ENCODE measurements at places on chromosomes 12 and 14.

DNA sequence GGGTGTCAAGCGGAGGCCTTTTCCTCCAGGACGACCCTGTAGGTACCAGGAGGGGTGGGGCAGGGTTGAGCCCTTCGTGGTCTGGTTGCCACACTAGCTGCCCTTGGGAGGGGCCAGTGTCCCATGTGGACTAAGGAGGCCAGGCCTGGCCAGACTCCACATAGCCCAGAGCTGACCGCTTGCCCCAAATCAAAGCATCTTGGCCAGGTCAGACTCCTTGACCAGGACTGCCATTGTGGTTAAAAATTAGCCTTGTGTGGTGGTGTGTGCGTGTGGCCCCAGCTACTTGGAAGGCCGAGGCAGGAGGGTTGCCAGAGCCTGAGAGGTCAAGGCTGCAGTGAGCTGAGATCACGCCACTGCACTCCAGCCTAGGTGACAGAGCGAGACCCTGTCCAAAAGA is 24.8 kb downstream of the ALDH2 start:
- DNase-seq: no peak

DNA sequence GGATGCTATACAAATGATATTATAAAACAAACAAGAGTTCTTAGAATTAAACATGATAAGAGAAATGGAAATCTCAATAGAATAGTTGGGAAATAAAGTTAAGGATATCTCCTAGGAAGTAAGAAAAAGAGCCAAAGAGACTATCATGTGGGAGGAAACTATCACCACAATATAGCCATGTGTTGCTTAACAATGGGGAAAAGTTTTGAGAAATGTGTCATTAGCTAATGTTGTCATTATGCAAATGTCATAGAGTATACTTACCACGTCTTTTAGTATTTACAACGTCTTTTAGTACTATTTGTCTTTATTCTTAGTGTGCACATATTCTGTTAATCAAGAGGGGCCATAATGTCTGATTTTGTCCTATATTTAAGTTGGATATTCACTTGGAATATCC is 58.7 kb downstream of the ZNF641 start:
- no peak for DNase-seq

GRCh38 chr12:106446419-106447092 is 89.0 kb downstream of the POLR3B start:
- no peak for DNase-seq

GRCh38 chr14:82075566-82075965 is 541.9 kb upstream of the SEL1L start:
- no peak for DNase-seq

DNA sequence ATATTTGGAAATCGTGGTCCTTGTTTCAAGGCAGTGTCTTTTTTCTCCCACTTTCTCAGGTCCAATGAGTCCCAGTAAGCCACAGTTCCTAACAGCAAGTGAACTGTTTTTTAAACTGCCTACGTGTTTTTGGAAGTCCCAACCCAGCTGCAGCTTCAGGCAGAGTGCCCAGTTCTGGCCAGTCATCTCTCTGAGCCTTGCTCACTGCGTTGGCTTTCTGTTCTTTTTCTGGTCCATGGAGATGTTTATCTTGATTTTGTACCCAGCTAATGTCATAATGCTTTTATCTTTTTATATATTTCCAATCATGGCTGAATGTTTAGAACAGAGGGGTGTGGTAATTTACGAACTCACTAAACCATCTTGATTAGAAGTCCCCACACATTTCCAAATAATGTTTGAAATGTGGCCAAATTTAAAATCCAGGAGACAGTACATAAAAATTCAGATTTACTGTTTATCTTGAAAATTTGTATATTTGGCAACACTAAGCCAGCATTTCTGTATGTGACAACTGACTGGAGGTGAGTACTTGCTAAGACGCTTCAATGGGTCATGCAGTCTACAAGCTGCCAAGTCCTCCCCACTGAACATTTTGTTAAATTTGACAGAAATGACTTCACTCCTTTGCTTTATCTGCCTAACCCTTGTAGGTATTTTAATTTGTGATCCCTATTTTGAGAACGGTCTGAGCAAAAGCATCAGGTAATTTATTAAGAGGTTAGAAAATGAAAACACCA is 46.1 kb upstream of the OTOGL start:
- no peak for DNase-seq

DNA sequence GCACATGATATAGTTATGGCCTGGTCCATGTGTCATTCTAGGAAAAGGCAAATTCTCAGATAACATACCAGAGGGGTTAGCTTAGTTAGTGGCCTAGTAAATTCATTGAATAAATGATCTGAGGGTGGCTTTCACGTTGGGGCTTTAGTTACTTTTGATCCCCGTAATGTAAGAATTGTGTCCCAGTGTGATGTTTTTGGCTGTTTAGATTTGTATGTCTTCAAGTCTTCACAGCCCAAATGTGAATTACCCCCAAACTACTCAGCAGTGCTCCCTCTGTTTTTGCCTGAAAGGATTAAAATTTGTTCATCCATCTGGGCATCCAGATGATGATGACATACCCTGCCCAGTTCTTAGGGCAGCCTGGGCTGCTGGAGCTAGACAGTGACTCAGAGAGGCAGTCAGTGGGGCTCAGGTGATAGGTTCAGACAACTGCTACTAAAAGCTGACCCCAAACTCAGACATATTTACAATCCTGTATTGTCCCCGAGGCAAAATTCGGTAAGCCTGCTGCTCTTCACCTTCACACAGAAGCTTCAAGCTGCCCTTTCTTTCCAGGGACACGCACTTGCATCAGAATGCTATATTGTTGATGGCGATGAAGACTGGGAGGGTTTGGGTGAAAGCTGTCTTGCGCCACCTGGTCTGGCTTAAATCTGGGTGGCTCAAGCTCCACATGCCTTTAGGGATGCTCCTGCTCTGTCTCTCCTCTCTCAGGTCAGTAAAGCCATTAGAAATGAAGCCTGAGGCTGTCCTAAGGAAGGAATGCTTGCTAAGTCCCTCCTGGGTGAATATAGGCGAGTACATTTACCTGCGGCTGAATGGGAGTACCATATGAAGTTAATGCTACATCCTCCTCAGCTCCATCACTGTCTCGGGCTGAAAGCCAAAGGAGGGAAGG is 10.3 kb downstream of the GPRC5D start:
- no peak for DNase-seq

DNA sequence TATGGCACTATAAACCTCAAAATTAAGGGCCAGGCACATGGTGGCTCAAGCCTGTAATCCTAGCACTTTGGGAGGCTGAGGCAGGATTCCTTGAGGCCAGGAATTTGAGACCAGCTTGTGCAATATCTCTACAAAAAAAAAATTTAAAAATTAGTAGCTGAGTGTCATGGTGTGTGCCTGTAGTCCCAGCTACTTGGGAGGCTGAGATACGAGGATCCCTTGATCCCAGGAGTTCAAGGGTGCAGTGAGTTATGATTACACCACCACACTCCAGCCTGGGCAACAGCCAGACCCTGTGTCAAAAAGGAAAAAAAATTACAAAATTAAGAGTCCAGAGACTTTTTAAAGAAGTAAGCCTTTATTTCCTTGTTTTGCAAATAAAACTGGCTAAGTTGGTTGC is 1.8 kb upstream of the GCN1 start:
- no peak for DNase-seq

DNA sequence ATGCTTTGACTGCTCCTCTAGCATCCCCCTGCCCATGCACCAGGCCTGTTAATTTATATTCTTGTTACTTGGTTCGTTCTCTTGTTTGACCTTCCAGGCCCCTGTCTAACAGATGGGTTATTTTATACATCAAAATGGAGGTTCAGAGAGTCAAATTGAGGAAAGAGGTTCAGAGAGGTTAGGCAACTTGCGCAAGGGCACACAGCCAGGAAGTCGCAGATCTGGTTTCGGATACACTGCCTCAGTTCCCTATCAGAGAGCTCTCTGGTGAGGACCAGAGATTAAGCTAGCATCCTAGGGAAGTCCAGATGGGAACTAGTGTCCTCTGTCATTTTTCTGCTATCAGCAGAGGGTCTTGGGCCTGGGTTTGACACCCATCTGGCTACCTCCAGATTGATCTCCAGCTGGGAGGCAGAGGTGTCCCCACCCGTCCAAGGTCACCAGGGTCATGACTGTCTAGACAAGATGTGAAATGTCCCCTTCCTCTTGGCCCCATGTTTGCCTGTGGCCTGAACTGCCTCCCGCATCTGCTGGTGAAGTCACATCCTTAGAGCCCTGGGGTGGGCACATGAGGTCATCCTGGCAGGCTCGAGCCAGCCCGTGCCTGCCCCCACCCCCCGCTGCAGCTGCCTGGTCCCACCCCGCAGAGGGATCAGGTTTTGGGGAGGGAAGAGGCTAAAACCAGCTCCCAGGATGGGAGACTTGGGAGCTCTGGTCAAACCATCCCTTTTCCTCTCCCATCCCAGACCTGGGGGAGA is 84.3 kb upstream of the NCOR2 start:
- no peak for DNase-seq

DNA sequence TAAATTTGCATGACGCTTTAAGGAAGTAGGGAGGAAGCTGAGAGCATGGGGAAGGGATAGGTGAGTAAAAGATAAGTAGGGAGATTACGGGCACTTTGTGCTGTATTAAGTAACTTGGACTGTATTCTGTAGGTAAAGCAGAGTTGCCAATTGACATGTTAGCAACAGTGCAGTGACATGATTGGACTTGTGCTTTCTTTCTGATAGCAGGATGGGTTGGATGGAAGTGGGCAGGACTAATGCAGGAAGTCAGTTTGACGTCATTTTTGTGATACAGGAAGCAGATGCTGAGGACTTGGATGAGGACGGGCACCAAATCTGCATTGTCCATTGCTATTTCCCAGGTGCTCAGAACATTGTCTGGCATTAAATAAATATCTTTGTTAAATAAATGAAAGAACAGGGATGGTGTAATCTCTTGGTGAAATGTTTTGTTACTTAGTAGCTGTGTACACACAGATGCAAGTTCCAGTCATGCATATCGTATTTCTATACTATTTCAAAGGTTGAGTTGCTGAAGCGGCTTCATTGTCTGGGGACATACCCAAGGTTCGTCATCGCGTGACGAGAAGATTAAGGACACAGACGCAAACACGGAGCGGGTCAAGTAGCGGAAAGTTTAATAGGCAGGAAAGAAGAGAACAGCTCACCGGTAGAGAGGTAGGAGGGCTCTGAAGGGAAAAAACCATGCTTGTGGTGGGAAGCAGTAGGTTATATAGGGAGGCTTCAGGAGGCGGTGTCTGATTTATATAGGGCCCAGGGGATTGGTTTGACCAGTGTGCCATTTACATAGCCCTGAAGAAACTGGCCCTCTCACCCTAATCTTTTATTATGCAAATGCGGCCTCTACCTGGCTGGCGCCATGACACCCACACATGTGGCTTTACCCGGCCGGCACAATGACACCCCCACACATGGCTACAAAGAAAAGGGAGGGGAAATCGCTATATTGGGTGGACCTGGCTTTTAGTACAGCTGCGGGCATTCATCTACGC is 30.7 kb downstream of the GUCY2C start:
- DNase-seq: no peak

DNA sequence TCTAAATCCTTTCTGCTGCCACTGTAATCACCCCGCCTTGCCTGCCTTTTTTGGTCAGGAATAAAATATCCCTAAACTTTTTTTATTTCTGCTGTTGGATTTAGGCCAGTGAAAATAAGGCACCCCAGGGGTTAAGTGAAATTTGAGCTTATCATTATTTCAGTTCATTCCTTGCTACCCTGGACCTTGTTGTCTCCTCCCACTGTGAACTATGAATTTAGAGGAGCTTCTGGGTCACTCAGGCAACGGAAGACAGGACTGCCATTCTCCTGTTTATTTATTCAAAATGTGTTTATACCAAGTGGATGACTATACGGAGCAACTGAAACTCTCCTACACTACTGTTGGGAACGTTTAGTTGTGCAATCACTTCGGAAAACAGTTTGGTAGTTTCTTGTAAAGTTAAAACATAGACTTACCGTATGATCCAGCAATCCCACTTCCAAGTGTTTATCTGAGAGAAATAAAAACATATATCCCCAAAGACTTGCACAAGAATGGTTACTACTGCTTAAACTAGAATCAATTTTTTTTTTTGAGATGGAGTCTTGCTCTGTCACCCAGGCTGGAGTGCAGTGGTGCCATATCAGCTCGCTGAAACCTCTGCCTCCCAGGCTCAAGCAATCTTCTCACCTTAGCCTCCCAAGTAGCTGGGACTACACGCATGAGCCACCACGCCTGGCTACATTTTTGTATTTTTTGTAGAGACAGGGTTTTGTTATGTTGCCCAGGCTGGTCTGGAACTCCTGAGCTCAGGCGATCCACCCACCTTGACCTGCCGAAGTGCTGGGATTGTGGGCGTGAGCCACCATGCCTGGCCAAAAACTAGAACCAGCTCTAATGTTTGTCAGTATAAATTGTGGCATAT is 2.3 kb upstream of the TRAFD1 start:
- no peak for DNase-seq

GRCh38 chr12:50309950-50310349 is 26.6 kb upstream of the LIMA1 start:
- DNase-seq: no peak

GRCh38 chr12:77082021-77082420 is 16.7 kb upstream of the E2F7 start:
- DNase-seq: no peak

- no peak for DNase-seq
These were observed 34.4 kb upstream of the MANSC4 start for GRCh38 chr12:27814411-27814810.

GRCh38 chr14:100282766-100283419 is 23.4 kb downstream of the SLC25A29 start:
- no peak for DNase-seq

GRCh38 chr12:14910090-14910915 is 24.6 kb upstream of the MGP start:
- no peak for DNase-seq

- no peak for DNase-seq
These were observed 73.8 kb downstream of the ACADS start for GRCh38 chr12:120799243-120800045.

GRCh38 chr12:51536159-51536558 is 54.9 kb upstream of the SCN8A start:
- DNase-seq: no peak

DNA sequence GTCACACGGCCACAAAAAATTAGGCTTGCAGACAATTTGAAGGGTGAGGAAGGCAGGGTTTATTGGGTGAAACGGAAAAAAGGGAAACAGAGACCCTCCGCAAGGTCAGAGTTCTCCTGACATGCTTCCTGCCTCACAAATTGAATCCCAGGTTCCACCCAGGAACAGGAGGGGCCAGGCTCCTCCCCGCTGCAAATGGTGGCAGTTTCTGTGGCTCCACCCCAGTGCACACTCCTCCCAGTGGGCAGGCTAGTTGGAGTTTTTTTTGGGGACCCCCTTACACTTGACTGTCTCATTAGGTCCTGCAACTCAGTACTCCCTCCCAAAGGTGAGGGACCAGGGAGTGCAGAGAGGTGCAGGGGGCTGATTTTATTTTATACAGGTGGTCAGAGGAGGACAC is 39.4 kb upstream of the PPP1CC start:
- DNase-seq: no peak

- DNase-seq: no peak
These were observed 253.9 kb downstream of the FOXN3 start for GRCh38 chr14:89163031-89163636.

Measured in T-helper 9 cell (primary cell).